Osteocyte (in vitro differentiated cells): ENCODE measurements at places on chromosomes 13 and 19. TPM values are rescaled to one million over a fixed set of nuclear protein-coding genes. Genes with fewer than 3 reads are reported as not detected.
A peak's percentile ranks its signal among the peaks of the same experiment; 100 is the strongest.

GRCh38 chr19:53102756-53103233 is 427 bp downstream of the ZNF160 start:
- peak; percentile 84 for DNase-seq

- no peak for DNase-seq
These were observed 1.1 kb downstream of the KLHL26 start for GRCh38 chr19:18637673-18638630.

- DNase-seq, result no peak
These were observed 240.0 kb upstream of the SERP2 start for GRCh38 chr13:44133626-44134025.

GRCh38 chr13:94556621-94557020 is 39.3 kb downstream of the TGDS start:
- no peak for DNase-seq

DNA sequence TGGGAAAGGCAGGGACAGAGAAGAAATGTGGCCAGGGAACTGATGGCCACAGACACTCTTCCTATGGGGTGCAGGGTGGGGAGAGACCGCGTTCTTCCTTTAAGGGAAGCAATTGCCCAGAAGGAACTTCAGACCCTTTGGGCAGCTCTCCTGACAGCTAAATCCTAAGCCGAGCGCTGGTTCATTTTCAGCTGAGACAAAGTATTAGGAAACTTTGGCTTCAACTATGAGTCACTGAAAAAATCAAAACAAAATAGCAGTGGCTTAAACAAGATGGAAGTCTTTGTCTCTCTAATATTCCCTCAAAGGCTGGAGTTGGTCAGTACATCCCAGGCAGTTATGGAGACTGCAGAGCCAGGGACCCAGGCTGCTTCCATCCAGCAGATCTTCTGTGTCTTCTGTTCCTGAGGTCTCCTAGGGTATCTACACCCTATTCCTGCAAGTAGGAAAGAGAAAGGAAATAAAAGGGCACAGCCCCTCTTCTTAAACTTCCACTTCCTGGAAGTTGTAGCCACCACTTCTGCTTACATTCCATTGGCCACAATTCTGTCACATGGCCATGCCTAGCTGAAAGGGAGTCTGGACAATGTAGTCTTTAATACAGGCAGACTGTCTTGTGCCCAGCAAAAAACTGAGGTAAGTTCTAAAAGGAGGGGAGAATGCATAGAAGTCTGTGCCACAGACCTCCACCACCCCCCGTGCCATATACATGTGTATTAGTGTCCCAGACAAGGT is 163.5 kb downstream of the KATNAL1 start:
- DNase-seq, result no peak

DNA sequence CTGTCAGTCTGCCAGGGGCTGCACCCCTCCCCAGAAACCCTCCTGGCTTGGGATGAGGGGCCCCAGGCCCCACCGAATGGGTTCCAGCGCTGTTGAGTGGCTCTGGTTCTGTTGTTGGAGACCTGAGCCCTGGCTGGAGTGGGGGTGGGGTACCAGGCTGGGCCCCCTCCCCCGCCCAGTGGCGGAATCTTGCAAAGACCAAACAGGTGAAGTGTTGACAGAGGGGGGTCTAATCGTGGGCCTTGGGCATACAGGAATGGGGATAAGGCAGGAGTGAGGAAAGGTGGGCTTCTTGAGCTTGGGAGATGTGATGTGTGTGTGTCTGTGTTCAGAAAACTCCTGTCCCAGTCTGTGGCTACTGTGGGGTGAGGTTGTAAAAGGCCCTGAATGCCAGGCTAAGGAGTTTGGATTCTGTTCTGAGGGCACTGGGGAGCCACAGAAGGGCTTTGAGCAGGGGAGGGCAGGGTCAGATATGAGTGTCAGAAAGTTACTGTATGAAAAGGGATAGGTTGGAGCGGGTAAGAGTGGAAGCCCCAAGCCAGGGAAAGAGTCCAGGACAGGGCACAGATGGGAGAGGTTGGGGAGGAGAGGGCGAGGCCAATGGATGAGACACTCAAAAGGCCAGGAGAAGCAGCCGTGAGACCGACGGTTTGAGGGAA is at the start of gene HIPK4:
Gene HIPK4, minus strand, starts transcription at position 98 of the 659 bp plus-strand sequence. CDS start 279 bp downstream, outside the sequence.
- DNase-seq, result no peak

- peak; percentile 95 for DNase-seq
These were observed at the start of gene ZNF549 for GRCh38 chr19:57527136-57527881. ZNF549 (plus strand) TSS chr19:57527356; CDS start chr19:57527574, 218 bp downstream.

- no peak for DNase-seq
These were observed 486 bp upstream of the SPINT2 start for GRCh38 chr19:38263689-38264485.

GRCh38 chr19:1823020-1823419 is 10.9 kb upstream of the ATP8B3 start:
- DNase-seq, result no peak

Gene ZNF878
- 0.38 TPM in 1 of 2 replicates, not detected in the other for total RNA-seq

Gene IZUMO1
- total RNA-seq, result not detected in 2 replicates
